Breast epithelium (tissue), 4 donors: ENCODE measurements at places on chromosomes 2 and 18.

- H3K27me3 ChIP-seq = no peaks in the 10 kb centered on the region
- no peaks in the 10 kb centered on the region for H3K4me1 ChIP-seq
- no peak overlapping the region for H3K27ac ChIP-seq
- DNase-seq = no peak
- H3K36me3 ChIP-seq = no peaks in the 10 kb centered on the region
These were observed 126.3 kb downstream of the ALPK2 start for GRCh38 chr18:58502628-58503027.

- H3K27ac ChIP-seq = peak overlapping the region; percentile 63
- H3K36me3 ChIP-seq = no peaks in the 10 kb centered on the region
- DNase-seq = peak; percentile 39
These were observed 93.9 kb downstream of the ACKR3 start for GRCh38 chr2:236663287-236664101.

DNA sequence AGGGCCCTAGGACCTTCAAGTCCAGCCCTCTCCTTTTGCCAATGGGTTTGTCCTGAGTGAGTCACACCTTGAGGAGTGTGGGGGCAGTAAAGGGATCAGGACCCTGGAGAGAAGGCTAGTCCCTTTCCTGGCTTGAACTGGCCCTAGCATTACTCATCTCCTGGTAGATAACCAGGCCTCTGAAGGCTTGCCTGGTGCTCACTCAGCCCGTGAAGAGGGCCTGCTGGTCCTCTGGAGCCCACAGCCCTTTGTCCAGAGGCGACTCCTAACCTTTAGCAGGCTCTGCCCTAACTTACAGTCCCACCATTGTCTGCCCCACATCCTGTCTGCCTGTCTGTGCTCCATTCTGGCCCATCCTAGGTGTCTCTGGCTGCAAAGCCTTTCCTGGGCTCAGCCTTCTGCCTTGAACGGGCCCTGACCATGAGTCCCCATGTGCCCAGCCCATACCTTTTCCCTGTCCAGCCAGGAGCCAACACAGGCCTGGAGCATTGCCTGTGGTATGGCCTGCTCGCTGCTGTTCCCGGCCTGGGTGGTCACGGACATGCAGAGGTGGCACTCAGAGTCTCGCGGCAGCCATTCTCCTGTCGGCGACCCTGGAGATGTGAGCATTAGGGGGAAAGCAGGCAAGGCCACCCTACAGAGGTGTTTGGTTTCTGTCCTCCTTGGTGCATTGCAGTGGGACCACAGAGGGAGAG is 5.0 kb downstream of the SFTPB start:
- H3K27ac ChIP-seq = peak overlapping the region; percentile 7
- no peak for DNase-seq
- no peaks in the 10 kb centered on the region for H3K4me1 ChIP-seq
- H3K36me3 ChIP-seq = no peaks in the 10 kb centered on the region

DNA sequence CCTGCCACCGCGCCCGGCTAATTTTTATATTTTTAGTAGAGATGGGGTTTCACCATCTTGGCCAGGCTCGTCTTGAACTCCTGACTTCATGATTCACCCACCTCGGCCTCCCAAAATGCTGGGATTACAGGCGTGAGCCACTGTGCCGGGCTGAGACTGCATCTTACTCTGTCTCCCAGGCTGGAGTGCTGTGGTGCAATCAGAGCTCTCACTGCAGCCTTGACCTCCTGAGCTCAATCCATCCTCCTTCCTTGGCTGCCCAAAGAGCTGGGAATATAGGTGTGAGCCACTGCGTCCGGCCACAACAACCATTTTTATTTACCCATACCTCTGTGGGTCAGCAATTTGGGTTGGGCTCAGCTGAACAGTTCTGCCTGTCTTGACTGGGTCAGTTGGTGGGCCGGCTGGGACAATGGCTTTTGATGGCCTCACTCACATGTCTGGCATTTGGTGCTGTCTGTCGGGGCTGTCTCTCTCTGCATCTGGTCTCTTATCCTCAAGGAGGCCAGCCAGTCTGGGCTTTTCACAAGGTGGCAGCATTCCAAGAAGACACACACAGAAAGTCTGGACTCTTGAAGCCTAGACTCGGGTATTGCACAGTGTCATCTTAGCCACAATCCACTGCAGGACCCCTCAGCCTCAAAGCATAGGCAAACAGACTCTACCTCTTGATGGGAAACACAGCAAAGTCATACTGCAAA is 116.8 kb upstream of the GATA6 start:
- no peak overlapping the region for H3K27ac ChIP-seq
- H3K27me3 ChIP-seq = no peaks in the 10 kb centered on the region
- no peak overlapping the region for H3K4me3 ChIP-seq
- H3K4me1 ChIP-seq = no peaks in the 10 kb centered on the region
- H3K36me3 ChIP-seq = no peaks in the 10 kb centered on the region

- no peak for DNase-seq
- H3K27me3 ChIP-seq = no peaks in the 10 kb centered on the region
- no peak overlapping the region for H3K4me3 ChIP-seq
- H3K4me1 ChIP-seq = no peaks in the 10 kb centered on the region
- no peaks in the 10 kb centered on the region for H3K36me3 ChIP-seq
These were observed 136.5 kb downstream of the PRPF40A start for GRCh38 chr2:152580714-152581113.

DNA sequence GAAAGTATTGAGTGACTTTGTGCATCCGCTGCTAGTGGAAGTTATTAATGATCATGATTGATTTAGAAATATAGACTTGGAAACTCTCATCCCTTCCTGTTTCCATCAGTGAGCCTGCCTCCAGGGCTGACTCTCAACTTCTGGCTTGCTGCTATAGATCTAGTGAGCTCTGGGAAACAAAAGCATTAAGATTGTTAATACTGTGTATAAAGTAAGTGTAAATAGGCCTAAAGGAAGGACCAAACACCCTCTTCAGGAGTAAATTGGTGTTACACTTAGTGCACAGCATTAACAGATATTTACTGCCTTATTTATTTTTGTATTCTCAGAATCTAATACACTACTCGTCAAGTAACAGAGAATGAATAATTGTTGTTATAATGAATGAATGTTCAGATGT is 285.6 kb downstream of the THSD7B start:
- H3K4me1 ChIP-seq = no peaks in the 10 kb centered on the region
- H3K27me3 ChIP-seq = no peaks in the 10 kb centered on the region
- H3K36me3 ChIP-seq = no peaks in the 10 kb centered on the region
- DNase-seq = no peak

GRCh38 chr2:233090879-233091278 is 30.7 kb downstream of the INPP5D start:
- DNase-seq = no peak
- H3K36me3 ChIP-seq = no peaks in the 10 kb centered on the region
- H3K27me3 ChIP-seq = no peaks in the 10 kb centered on the region
- no peaks in the 10 kb centered on the region for H3K4me1 ChIP-seq
- no peak overlapping the region for H3K27ac ChIP-seq
